ENCODE measurements at places on chromosomes 12 and 14.

DNA sequence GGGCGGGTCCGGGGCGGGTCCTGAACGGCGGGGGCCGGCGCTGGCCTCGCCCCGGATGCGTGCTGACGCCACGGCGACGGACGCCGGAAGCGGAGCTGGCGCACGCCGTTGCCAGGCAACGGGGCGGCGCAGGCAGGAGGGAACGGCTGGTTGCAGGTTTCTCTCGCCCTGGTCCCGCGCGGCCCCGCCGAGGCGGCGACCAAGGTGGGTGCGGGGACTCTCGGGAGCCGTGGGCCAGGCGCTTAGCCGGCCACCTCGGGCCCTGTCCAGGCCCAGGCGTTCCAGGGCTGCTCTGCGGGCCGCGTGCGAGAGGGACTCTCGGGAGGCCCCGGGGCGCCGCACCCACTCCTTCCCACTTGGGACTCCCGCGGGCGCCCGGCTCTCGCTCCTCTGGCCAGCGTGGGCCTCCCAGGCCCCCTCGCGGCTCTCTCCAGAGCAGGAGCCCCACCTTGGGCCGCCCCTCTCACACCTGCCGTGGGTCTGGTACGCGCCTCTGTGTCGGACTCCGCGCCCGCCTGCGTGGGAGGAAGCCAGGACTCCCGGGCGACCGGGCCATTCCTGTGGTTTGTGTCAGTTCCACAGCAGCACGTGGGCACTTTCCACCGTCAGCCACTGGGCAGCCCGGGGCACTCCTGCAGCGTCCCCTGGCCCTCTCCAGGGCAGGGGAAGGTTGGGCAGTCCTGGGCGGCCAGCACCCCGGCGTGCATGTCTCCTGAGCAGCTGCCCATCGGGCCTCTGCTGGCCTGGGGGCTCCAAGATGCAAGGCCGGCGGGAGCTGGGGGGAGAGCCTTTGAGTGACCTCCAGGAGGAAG, at the start of gene CLBA1:
Gene CLBA1, plus strand, starts transcription at position 114 of the 812 bp plus-strand sequence. Its CDS starts 644 bp downstream, at position 758.
- peak; percentile 96 for DNase-seq

- peak; percentile 20 for DNase-seq
Measured at GRCh38 chr12:78149459-78149858, 318.8 kb downstream of the NAV3 start.

DNA sequence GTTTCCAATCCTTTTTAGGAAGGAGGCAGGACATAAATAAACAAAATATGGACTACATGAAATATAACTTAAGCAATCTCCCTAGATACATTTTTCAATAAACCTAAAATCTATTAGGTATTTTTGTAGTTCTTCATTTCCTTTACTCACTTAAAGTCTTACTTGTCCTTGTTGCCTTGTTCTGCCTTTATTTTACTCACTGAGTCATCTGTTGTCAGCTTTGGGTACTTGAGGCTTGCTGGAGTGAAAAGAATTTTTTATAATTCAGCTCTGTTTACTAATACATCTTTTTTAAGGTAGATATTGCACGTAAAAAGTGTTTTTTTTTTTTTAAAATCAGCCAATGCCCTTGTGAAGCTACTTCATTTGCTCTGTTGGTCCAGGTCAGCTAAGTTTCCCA, 216.2 kb downstream of the PELI2 start:
- DNase-seq = no peak

DNA sequence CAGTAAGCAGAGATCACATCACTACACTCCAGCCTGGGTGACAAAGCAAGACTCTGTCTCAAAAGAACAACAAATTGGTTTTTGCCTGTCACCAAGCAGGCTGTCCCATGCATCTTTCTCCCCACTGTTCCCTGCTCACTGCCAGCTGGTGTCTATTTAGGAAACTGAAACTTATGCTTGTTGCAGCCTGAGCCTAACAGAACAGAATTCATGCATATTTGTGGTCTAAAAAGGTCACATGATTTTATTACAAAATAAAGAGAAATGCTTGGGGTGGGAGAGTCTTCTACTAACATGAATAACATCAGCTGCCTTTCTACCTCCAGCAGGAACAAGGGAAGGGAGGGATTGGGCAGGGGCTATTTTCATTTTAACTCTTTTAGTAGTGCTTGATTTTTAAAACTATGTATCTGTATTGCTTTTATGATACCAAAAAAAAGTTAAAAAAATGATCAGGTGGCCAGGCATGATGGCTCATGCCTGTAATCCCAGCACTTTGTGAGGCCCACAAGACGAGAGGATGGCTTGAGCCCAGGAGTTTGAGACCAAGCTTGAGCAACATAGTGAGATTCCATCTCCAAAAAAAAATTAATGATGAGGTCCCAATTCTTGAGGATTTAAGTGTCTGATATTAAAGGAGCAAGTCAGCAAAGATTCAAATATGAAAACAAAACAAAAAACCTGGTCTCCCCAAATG, 923 bp downstream of the STAT2 start:
- peak; percentile 29 for DNase-seq

- no peak for DNase-seq
Measured at GRCh38 chr12:9820281-9820930, 6.9 kb upstream of the KLRF1 start.

DNA sequence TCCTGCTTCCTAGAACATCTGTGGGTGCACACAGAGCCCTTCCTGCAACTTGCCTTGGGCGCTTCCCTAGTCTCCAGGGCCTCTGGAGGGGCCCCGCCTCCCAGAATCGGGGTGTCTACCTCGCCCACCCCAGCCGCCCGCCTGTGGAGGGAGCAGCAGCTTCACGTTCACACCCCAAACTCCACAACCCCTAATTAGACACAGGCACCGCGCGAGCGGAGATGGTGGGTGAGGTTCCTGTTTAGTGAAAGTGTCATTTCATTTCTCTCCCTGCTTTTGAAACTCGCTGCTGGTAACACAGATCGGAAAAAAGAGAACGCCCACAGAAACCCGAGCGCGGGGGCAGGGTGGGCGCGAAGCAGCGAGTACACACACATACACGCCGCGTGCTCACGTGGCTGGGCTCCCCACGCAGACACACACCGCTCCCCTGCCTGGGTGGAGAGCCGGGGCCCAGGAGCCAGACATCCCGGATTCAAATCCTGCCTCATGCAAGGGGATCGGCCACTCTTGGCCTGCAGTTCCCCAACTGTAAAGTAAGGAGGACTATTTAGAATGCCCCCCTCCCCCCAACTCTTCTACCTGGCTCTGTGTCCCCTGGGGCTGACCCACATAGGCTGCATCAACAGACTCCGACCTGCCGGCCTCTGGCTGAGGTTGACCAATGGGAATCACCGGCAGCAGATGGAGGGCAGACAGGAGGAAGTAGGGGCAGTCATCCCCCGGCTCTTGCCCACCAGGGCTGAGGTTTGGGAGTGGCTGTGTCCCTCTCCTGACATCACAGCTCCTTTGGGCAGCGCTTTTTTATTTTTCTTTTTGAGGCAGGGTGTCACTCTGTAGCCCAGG, 79.2 kb upstream of the NCOR2 start:
- no peak for DNase-seq

All from tongue (tissue), 3 donors.